Calu3 (cell line): ENCODE measurements at places on chromosomes 3 and 15. TPM values are rescaled to one million over a fixed set of nuclear protein-coding genes. Genes with fewer than 3 reads are reported as not detected.

ADGRG7 gene
- total RNA-seq, result 1.2 and 1.4 TPM in 2 replicates

SLC49A4 gene
- total RNA-seq, result 15.0 and 16.1 TPM in 2 replicates

DNA sequence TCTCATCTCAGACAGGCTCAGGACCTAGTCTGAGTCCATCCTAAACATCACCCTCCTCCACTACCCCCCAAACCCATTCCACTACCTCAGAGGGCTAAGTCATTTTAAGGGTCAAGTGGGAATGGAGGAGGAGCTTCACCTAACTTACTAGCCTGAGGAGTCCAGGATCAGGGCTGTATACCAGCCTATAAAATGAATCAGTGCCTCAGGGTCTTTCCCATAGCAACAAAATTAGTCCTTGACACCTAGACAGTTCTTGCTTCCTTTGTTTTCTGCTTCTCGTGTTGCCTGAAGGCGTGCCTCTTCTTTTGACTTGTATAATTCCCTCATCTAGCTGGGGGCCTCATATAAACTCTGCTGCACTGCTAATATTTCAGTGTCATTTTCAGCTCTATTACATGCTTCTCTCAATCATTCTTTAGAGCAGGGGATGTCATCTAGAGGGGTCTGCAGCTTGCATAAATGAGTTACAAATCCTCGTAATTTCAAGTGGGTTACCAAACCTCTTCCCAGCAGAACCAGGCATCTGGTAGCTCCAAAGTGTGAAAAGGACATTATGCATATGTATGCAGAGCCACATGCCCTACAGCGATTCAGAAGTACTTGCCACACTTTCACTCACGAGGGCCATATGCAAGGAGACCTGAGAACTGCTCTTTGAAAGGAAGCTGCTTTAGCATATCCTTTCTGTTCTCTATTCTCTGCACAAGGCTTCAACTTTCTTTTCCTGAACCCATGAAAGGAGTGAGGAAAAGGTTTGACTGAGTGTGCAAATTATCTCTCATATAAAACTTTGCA is 311.7 kb upstream of the SEMA6D start:
- H3K36me3 ChIP-seq, result no peaks in the 10 kb centered on the region
- no peaks in the 10 kb centered on the region for H3K27me3 ChIP-seq

DNA sequence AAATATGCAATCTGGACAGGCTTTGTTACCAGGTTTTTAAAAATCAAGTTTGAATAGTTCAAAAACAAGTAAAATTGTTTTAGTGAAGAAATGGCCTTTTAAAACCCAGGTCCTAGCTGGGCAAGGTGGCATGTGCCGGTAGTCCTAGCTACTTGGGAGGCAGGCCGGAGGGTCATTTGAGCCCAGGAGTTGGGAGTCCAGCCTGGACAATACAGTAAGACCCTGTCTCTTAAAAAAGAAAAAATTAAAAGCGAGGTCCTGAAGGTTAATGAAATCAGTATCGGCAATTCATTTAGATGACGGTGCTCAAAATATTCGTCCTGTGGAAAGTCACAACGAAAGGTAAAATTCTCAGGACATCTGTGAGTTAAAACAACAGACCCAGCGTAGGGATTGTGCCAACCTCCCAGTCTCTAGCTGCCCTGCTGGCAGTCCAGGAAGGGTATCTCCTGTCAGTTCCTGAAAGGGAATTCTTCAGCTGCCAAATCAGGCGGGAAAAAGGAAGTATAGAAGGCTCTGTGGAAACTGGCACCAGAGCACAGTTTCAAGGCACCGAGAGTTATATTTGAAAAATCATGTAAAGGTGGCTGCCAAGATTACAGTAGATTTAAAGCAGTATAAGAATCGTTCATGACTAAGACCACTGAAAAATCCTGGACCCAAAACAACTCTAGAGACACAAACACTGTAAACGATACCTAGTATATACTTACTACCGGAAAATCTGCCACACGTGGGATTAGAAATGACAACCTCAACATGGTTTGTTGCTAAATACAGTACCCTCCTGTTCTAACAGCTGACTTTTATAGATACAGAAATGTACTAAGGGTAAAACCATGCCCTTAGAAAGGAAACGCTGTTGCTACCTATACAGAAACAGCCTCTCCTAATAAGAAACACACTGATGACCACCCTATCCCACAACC is 1.2 kb upstream of the ABHD17C start:
- H3K36me3 ChIP-seq, result peaks cover 48% of the 10 kb centered on the region
- no peak for DNase-seq

GRCh38 chr3:15794842-15795650 is 2.7 kb downstream of the ANKRD28 start:
- H3K4me1 ChIP-seq, result peaks cover 1% of the 10 kb centered on the region
- peaks cover 21% of the 10 kb centered on the region for H3K36me3 ChIP-seq
- no peaks in the 10 kb centered on the region for H3K27me3 ChIP-seq
- peak overlapping the region; percentile 61 for H3K27ac ChIP-seq
- H3K4me3 ChIP-seq, result peak overlapping the region; percentile 34
- no peak for DNase-seq
